ENCODE measurements at places on chromosomes 7 and 10.

DNA sequence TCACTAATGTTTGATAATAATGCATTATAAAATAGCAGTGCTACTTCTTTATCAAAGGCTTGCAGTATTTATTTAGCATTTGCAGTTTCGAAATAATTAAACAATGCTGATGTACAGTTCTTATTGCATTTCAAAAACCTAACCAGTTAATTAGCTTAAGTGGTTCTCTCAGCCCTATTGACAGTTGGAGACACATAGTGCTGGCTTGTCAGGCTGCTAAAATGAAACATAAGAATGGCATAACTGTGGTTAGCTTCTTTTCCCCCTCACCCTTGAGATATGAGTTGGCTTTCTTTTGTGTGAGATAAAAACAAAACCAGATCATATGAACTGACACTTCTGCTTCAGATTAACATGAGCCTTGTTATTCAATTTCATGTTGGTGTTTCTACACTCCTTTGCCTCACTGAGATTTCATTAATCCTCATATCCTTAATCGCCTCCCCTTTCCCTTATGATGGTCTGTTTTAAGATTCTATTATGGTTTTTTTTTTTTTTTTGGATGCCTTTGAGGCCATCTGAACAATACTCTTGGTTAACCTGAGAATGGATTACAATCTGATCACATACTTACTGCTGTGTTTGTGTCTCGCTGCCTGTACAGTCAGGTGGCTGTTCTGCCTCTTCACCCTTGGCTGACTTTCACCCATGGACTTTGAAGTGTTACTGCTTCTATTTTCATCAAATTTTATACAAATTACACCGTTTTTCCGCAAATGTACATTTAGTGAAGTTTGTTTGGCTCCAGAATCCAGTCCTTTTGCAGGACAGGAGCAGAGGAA lies 108.0 kb downstream of the SDK1 start:
- no peak for DNase-seq

GRCh38 chr10:52744057-52744805 lies 28.4 kb downstream of the MBL2 start:
- DNase-seq, result no peak

DNA sequence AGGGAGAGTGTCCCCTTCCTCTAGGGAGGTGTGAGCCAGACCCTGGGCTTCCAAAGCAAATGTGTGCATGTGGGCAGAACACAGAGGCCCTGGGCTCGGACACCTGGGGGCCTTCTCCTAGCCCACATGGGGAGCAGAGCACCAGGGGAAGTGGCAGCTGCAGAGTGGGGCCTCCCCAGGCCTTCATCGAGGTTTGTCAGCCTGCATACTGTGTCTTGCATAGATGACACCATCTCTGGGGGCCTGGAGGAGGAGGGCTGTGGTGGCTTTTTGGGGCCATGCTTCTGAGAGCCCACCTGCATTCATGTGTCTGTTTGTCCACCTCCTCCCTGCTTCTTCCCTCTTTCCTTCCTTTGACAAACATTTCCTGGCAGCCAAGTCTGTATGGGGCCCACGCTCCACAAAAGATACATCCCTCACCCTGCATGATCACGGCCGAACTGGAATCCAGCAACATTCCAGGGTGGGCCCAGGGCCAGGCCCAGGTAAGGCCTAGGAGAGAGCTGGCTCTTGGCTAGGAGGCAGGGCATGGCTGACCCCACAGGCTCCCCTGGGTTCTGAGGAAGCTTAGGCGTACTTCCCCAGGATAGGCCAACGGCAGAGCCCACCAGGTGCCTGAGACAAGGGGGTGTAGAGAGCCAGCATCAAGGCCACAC lies 79.2 kb downstream of the ZMIZ1 start:
- no peak for DNase-seq

GRCh38 chr7:139893999-139894398 lies 64.9 kb downstream of the TBXAS1 start:
- no peak for DNase-seq

DNA sequence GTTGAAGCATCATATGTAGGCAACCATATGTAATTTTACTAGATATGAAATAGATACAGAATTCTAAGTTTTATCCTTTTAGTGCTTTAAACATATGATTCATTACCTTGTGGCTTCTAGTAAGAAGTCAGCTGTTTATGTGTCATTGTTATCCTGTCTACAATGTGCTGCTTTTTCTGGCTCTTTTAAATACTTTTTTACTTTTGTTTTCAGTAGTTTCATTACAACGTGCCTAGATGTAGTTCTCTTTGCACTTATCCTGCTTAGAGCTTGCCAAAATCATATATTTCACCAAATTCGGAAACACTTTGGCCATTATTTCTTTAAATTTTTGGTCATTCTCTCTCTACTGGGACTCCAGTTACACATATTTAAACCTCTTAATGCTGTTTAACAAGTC lies 26.4 kb downstream of the YAE1 start:
- DNase-seq, result no peak

- DNase-seq, result no peak
These were observed 59.9 kb upstream of the IGFBP3 start for GRCh38 chr7:45980973-45981372.

GRCh38 chr10:123262456-123262855 lies 108.3 kb downstream of the BUB3 start:
- no peak for DNase-seq

Measured in CD4-positive, alpha-beta T cell treated with Interleukin-17A for 4 hours (primary cell).